Left ventricle myocardium inferior (tissue), 1 donor: ENCODE measurements at places on chromosomes 11 and 22.
A peak's percentile ranks its signal among the peaks of the same experiment; 100 is the strongest.

- peaks cover 50% of the 10 kb centered on the region for H3K4me1 ChIP-seq
- DNase-seq = no peak
- H3K4me3 ChIP-seq = no peak overlapping the region
- H3K27me3 ChIP-seq = no peaks in the 10 kb centered on the region
- H3K27ac ChIP-seq = peak overlapping the region; percentile 99
These were observed 1.5 kb upstream of the SIK3 start for GRCh38 chr11:117099696-117100095.

GRCh38 chr11:36657610-36658267 lies 59.7 kb upstream of the RAG2 start:
- peaks cover 23% of the 10 kb centered on the region for H3K36me3 ChIP-seq
- no peaks in the 10 kb centered on the region for H3K27me3 ChIP-seq
- no peak overlapping the region for H3K27ac ChIP-seq

GRCh38 chr22:38032681-38033521 lies 24.3 kb upstream of the PICK1 start:
- no peaks in the 10 kb centered on the region for H3K36me3 ChIP-seq
- H3K27ac ChIP-seq = peak overlapping the region; percentile 64
- no peak overlapping the region for H3K4me3 ChIP-seq
- no peaks in the 10 kb centered on the region for H3K27me3 ChIP-seq
- H3K4me1 ChIP-seq = peaks cover 29% of the 10 kb centered on the region

- no peak overlapping the region for H3K4me3 ChIP-seq
- no peak for DNase-seq
- H3K36me3 ChIP-seq = no peaks in the 10 kb centered on the region
- peaks cover 3% of the 10 kb centered on the region for H3K4me1 ChIP-seq
These were observed 211.4 kb downstream of the ETS1 start for GRCh38 chr11:128375961-128376360.

- no peaks in the 10 kb centered on the region for H3K36me3 ChIP-seq
- H3K4me1 ChIP-seq = peaks cover 79% of the 10 kb centered on the region
- H3K4me3 ChIP-seq = no peak overlapping the region
These were observed 3.1 kb downstream of the RELT start for GRCh38 chr11:73379189-73379880.
